ENCODE measurements at places on chromosomes 5 and 9. TPM values are rescaled to one million over a fixed set of nuclear protein-coding genes. Genes with fewer than 3 reads are reported as not detected.

Gene LCN10
- polyA plus RNA-seq: not detected

Gene UNC13B
- 5.3 TPM for polyA plus RNA-seq

Gene CDH9
- not detected for polyA plus RNA-seq

Gene CBY3
- polyA plus RNA-seq: not detected

Gene CDKN2B
- polyA plus RNA-seq: 2.9 TPM

Gene UGT3A2
- polyA plus RNA-seq: 0.38 TPM

Gene POLK
- polyA plus RNA-seq: 2.9 TPM

Gene FAM200C
- 1.1 TPM for polyA plus RNA-seq

Gene RMRP
- polyA plus RNA-seq: 2.0 TPM

Gene GDF9
- polyA plus RNA-seq: 0.08 TPM

Gene ESM1
- polyA plus RNA-seq: 7.0 TPM

Gene INSL6
- not detected for polyA plus RNA-seq

Gene PRDM9
- polyA plus RNA-seq: not detected

Gene MACIR
- 6.3 TPM for polyA plus RNA-seq

Data from foreskin keratinocyte (primary cell).